ENCODE measurements at places on chromosomes 7 and 10.

GRCh38 chr10:85926986-85927385, 439.6 kb downstream of the GRID1 start:
- no peak for DNase-seq
- no peak overlapping the region for H3K27ac ChIP-seq
- no peaks in the 10 kb centered on the region for H3K27me3 ChIP-seq
- H3K36me3 ChIP-seq = no peaks in the 10 kb centered on the region

DNA sequence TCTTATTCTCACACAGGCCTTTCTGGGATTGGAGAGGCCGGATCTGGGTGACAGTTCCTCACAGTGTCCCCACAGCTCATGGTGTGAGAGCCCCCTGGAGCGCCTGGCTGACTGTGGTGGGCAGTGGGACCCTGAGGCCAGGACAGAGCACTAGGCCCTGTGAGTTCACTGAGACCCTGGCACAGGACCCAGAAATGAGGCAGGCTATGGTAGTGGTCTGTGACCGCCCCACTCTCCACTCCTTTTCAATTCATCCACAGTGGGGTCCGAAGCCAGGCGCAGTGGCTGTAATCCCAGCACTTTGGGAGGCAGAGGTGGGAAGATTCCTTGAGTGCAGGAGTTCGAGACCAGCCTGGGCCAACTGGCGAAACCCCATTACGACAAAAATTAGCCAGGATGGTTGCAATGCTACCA, 95.9 kb upstream of the TNRC18 start:
- H3K27ac ChIP-seq = no peak overlapping the region
- no peak for DNase-seq
- no peaks in the 10 kb centered on the region for H3K36me3 ChIP-seq
- H3K27me3 ChIP-seq = no peaks in the 10 kb centered on the region
- no peak overlapping the region for H3K4me3 ChIP-seq

DNA sequence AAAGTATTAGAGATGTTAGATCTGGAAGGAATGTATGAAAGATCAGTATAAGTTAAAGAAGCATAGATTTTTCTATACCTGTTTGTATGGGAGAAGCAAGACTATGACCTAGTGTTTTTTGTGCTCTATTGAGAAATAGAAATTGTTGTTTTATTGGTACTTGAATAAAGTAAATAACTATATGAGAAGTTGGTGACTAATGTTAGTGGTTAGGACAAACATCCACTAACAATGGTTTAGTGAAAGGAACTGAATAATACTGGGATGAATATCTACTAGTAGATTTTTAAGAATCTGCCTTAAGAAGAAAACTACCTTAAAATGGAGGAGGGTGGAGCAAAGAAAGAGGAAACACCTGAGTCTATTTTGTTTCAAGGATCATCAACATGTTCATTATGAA, 521.1 kb upstream of the POT1 start:
- H3K27ac ChIP-seq = no peak overlapping the region
- no peaks in the 10 kb centered on the region for H3K36me3 ChIP-seq
- H3K4me3 ChIP-seq = no peak overlapping the region
- DNase-seq = no peak

- H3K4me1 ChIP-seq = no peaks in the 10 kb centered on the region
- no peak for DNase-seq
- H3K27me3 ChIP-seq = no peaks in the 10 kb centered on the region
- H3K4me3 ChIP-seq = no peak overlapping the region
- no peaks in the 10 kb centered on the region for H3K36me3 ChIP-seq
These were observed 471.5 kb upstream of the CNTNAP2 start for GRCh38 chr7:145645135-145645515.

DNA sequence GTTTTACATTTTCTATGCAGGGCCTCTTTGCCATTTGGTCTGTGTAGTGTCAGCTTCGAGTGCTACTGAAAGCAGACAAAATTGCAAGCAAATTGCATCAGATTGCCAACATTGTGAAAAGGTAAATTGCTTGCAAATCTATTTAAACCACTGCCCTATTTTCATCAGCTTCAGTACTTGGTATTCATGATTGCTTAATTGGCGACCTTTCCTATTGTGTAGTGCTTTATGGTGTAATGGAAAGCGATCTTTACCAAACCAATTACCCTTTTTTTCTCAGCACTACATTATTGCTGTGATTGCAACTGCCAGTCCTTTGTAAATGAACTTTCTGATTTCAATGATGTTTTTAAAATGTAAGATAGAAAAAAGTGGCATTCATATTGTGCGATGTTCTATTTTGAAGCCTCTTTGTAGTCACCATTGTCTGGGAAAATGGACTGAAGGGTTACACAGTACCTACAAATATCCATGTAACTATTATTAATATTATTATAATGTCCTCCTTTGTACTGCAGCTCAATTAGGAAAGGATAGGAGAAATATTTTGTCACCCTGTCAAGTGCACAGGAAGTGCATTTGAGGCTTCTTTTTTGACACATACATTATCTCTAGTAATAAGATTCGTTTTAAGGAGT, 177.7 kb upstream of the SP8 start:
- no peak overlapping the region for H3K27ac ChIP-seq
- no peaks in the 10 kb centered on the region for H3K4me1 ChIP-seq
- no peak for DNase-seq
- no peaks in the 10 kb centered on the region for H3K27me3 ChIP-seq
- no peaks in the 10 kb centered on the region for H3K36me3 ChIP-seq

- no peaks in the 10 kb centered on the region for H3K4me1 ChIP-seq
- H3K36me3 ChIP-seq = no peaks in the 10 kb centered on the region
- DNase-seq = no peak
- H3K27ac ChIP-seq = no peak overlapping the region
- H3K4me3 ChIP-seq = no peak overlapping the region
These were observed 95.0 kb downstream of the VPS50 start for GRCh38 chr7:93327006-93327633.
